ENCODE measurements at places on chromosomes 13 and 19.
A peak's percentile ranks its signal among the peaks of the same experiment; 100 is the strongest.

DNA sequence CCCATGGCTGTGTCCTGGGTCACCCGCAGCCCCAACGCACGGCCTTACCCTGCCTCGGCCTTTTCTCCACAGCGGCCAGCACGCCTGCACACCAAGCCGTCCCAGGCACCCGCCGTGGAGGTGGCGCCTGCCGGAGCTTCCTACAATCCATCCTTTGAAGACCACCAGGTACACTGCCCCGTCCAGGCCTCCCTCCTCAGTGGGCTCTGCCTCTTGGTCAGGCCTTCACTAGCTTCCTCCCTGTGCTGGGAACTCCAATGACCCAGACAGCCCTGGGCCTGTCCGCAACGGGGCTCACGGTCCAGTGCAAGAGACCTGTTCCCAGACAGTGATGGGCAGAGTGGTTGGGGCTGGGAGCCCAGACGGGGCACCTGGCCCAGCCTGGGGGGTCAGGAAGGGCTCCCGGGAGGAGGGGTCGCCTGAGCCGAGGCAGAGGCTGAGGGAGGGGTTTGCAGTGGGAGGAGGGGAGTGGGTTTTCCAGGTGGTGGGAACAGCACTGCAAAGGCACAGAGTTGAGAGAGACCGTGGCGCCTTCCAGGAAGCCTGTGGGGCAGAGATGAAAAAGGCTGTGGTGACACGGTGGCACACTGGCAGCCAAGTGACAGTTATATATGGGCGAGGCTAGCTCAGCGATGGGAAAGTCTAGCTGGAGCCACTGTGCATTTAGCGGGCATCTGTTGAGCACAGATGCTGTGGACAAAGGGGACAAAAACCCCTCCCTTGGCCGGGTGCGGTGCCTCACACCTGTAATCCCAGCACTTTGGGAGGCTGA is 7.3 kb downstream of the NOP53 start:
- peaks cover 14% of the 10 kb centered on the region for H3K4me1 ChIP-seq
- DNase-seq: peak; percentile 54
- H3K4me3 ChIP-seq: no peak overlapping the region
- H3K27me3 ChIP-seq: no peaks in the 10 kb centered on the region

DNA sequence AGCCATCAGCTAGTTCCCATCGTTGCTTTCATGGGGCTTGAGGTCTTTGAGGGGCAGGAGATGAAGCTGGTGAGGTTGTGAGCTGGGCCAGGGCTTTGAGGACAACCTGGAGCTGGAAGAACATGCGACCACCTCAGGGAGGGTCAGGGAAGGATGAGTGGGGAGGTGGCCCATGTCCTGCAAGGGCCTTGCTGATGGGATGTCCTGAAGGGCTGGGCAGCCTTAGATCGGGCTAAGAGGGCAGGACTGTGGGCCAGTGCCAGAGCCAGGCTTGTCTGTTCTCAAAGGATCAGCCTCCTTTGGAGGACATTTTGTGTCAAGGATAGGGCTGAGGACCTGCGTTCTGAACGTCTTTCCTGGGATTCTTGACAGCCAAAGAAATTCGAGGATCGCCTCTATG is 10.5 kb downstream of the CYTH2 start:
- peak overlapping the region; percentile 16 for H3K4me3 ChIP-seq
- no peaks in the 10 kb centered on the region for H3K27me3 ChIP-seq
- H3K4me1 ChIP-seq: peaks cover 27% of the 10 kb centered on the region
- H3K36me3 ChIP-seq: no peaks in the 10 kb centered on the region

GRCh38 chr19:4233282-4233853 is 4.0 kb downstream of the EBI3 start:
- no peaks in the 10 kb centered on the region for H3K36me3 ChIP-seq
- H3K27me3 ChIP-seq: no peaks in the 10 kb centered on the region
- peaks cover 14% of the 10 kb centered on the region for H3K4me1 ChIP-seq
- peak; percentile 70 for DNase-seq
- H3K4me3 ChIP-seq: peak overlapping the region; percentile 30

DNA sequence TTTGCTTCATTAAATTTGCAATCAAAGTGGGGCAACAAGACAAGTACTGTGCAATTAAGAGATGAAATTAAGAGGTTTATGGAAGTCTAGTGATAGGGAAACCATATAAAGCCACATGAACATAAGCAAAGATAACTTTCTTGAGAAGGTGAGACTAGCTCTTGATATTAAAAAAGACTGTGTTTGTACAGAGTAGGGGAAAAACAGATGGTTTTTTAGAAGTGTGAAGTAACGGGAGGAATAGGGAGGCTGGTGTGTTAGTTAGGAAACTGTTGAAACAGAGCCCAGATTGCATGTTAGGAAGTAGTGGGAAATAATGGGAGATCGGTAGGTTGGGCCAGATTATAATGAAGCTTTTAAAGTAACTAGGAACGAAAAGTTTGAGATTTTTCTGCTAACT is 149.8 kb upstream of the FREM2 start:
- H3K27ac ChIP-seq: no peak overlapping the region
- no peak for DNase-seq
- no peaks in the 10 kb centered on the region for H3K27me3 ChIP-seq
- H3K4me1 ChIP-seq: no peaks in the 10 kb centered on the region
- no peaks in the 10 kb centered on the region for H3K36me3 ChIP-seq

GRCh38 chr13:110326263-110326904 is 19.3 kb downstream of the COL4A2 start:
- H3K27ac ChIP-seq: no peak overlapping the region
- H3K36me3 ChIP-seq: no peaks in the 10 kb centered on the region
- no peak for DNase-seq
- H3K4me1 ChIP-seq: no peaks in the 10 kb centered on the region
- H3K4me3 ChIP-seq: no peak overlapping the region

Measured in natural killer cell treated with Interleukin-12 subunit alpha and Interleukin-12 subunit beta and Interleukin-15 and Interleukin-18, amount 100 ng/mL, for 72 hours (primary cell).